NCI-H187 treated with DMSO at 0.1 percent for 48 hours (cell line): ENCODE measurements at places on chromosomes 7 and 10.
A peak's percentile ranks its signal among the peaks of the same experiment; 100 is the strongest.

DNA sequence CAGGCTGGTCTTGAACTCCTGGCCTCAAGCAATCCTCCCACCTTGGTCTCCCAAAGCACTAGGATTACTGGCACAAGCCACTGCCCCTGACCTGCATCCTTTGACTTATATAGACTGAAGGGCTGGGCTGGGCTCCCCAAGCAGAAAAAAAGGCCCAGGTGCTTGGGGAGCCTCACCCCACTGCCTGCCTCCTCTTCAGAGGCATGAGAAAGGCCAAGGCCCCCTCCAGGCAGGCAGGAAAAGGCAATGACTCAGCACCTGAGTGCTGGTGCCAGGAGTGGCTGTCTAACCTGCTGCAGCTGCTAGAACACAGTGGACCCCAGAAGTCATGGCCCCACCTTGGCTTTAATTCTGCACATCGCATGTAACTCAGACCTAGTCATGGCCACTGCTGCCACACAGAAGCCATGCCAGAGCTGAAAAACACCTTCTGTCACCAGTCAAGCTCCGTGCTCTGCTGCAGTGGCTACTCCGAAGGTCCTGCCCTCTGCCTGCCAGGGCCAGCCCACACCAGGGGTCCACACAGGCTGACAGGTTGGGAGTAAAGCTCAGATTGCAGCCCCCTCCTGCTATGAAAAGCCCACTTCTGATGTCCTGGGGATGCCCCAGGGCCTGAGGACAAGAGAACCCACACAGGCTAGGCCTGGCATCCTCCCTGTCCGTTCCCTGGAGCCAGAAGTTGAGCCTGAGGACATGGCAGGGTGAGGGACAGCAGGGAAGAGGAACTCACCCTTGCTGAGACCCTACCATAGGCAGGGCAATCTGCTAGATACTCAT is 48.5 kb downstream of the GRID1 start:
- no peak for DNase-seq

GRCh38 chr10:88028654-88029053 is 165.2 kb downstream of the PTEN start:
- DNase-seq, result no peak

DNA sequence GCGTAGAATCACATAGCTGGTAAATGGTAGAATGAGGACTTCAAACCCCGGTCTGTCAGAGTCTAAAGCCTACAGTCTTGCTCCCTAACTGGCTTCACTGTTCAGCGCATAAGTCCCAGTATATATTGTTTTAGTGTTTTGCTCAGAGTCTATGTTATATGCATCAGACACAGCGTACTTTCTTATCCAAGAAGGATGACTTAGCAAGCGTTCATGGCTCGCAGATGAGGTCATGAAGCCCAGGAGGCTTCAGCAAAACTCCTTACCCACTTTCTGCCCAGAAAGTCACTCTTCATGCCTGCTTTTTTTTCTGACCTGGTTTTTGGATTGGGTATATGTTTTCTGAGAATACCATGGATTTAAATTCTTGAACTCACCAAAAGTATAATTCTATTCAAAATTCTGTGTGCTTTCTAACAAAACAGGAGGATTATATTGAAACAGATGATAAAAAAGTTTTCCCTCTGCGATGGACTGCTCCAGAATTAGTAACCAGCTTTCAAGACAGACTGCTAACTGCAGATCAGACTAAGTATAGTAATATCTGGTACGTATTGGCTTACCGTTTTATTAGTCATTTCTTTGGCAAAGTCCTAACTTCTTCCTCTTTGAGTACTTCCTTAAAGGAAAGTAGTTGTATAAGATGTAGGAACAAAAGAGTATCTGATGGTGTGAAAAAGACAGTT is 24.6 kb upstream of the BHLHA15 start:
- DNase-seq, result no peak

- no peak for DNase-seq
These were observed 60.8 kb upstream of the FAM3C start for GRCh38 chr7:121456785-121457359.

DNA sequence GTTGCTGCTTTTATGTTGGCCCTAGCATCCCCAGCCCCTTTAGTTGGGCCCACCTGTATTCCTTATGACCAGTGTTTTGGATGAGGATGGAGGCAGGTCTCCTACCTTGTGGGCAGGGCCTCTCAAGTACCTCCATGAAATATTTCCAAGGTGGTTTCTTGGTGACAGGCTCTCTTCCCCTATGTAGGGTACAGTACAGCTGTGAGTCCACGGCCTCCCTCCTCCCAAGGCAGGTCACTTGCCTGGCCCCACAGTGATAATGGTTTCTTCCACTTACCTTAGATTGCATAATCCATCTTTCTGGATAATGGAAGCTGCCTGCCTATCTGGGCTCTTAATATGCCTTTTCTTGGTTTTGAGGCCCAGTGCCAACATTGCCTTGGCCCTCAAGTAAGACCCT is 110.4 kb downstream of the NT5C2 start:
- no peak for DNase-seq

DNA sequence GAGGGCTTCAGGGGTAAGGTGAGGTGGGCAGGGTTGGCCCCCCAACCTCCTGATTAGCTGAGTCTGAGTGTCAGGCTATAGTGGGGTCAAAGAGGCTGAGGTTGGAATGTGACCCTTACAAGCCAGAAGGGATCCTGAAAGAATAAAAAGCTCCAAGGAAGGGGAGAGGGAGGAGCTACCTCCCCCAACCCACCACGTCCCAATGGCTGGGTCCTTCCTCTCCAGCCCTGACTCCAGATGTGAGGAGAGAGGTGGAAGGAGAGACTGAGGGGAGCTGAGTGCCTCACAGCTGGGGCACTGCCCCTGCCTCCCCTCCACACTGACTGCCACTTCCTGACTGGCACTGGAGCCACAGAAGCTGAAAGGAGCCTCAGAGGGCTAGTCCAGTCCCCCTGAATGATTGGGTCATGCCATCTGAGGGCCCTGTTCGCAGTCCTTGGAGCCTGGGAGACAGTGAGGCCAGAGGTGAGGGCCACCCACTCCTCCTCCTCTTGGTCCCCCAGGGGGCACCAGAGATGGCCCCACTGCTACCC is 20.6 kb downstream of the IMPDH1 start:
- no peak for DNase-seq

- DNase-seq, result no peak
These were observed 180.1 kb downstream of the RAPGEF5 start for GRCh38 chr7:22176791-22177412.

- DNase-seq, result no peak
These were observed 1.0 kb downstream of the MMD2 start for GRCh38 chr7:4957847-4958476.

DNA sequence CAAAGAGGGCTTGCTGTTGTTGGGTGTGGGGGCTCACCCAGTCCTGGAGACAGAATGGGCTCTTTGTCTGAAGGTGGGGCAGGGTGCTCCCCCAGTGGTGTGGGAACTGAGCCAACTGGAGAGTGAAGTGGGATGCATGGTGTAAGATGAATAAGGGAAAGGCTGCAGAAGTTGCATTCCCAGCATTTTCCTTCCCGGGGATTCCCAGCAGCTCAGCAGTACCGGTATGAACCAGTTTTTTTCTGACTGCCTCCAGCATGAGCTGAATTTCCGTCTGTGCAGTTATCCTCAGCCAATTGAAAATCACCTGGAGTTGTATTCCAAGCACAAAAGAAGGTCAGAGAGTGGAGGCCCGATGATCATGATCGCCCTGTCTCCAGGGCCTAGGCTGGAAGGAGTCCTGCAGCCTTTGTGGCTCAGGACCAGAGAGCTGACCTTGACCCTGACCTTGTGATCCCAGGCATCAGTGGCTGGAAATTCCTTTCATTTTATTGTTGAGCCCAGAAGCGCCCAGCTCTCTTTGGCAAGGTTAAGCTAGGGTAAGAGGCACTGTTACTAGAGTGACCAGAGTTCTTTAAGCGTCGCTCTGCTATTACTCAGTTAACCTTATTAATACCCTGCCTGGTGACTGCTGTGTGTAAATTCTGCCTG is 33.4 kb downstream of the OGDH start:
- peak; percentile 6 for DNase-seq

GRCh38 chr10:94963901-94964300 is 25.4 kb downstream of the CYP2C9 start:
- DNase-seq, result no peak

- no peak for DNase-seq
These were observed 64.8 kb upstream of the CAPZA2 start for GRCh38 chr7:116797612-116798011.

- DNase-seq, result no peak
These were observed 74.3 kb downstream of the COL26A1 start for GRCh38 chr7:101436857-101437576.

DNA sequence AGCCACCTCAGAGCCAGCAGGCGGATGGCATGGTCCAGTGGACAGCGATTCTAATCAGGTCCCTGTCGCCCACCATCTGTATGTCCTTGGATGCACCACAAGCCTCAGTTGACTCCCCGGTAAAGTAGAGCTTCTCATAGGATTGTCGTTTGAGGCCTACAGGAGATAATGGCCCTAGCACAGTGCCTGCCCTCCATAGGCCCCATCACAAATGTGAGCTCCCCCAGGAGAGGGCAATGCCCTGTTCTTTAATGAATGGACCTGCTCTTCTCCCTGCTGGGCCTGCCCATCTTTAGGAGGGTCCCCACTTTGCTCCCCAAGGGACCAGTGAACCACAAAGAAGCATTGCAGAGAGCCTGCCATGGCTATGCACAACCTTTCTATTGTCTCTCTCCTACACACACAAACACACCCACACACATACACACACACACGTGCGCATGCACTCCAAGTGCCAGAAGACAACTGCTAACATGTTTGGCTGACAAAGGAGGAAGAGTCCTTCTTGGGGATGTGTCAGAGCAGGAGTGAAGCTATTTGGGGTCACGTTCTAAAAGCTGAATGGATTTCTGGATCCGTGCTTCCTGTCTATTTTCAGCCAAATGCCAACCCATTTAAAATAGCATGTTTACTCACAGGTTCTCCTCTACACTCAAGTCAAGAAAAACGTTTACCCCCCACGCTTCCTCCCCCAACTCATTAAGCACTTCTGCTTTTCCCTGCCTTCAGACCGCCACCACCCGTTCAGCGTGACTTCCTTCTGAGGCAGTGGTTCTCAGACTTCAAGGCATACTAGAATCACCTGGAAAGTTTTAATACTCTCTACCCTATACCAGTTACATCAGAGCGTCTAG is 196.1 kb downstream of the GRID1 start:
- no peak for DNase-seq

- peak; percentile 88 for DNase-seq
These were observed 87.4 kb downstream of the LRRC4 start for GRCh38 chr7:127943541-127944521.

DNA sequence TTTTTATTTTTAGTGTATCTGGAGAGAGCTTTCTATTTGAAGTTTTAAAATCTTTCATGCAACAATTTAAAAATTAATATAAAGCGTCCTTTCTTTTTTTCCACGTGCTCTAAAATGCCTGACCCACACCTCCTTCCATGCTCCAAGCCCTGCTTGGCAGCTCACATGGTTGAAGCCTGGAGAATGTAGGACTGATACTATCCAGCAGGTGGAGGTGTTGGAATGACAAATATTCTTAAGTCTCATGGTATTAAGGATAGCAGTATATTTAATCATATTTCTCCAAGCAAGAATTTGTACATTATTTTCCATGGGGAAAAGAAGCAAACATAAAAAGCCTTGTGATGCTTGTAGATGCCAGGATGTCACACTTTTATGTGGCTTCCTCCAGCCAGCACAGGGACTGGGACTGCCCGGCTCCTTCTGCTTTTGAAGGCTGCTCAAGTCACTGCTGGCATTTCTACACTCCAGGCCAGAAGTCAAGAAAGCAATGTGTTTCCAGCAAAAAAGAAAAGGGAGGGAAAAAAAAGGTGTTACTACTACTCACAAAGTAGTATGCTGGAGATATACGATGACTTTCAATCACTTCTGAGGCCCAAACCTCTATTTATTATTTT is 49.7 kb downstream of the BZW2 start:
- DNase-seq, result no peak

GRCh38 chr10:117537436-117537903 is 5.1 kb upstream of the EMX2 start:
- DNase-seq, result no peak

GRCh38 chr10:124546055-124546369 is 84.4 kb downstream of the LHPP start:
- no peak for DNase-seq

DNA sequence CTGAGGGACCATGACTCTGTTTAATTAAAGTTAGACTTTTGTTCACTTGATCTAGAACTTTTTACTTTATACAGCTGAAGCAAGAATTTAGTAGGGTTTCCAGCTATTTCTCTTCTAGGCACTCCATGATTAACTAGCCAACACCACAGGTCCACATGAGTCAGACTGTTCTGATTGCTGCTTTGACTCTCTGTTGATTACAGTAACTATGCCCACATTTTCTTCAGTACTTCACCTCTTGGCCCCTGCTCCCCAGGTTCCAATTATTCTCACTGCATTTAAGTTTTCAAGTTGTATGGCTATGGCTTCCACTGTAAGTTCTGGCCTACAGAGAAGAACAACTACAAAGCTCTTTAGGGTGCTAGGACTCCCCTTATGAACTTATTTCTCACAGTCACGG is 737.2 kb upstream of the IGFBP3 start:
- DNase-seq, result no peak

DNA sequence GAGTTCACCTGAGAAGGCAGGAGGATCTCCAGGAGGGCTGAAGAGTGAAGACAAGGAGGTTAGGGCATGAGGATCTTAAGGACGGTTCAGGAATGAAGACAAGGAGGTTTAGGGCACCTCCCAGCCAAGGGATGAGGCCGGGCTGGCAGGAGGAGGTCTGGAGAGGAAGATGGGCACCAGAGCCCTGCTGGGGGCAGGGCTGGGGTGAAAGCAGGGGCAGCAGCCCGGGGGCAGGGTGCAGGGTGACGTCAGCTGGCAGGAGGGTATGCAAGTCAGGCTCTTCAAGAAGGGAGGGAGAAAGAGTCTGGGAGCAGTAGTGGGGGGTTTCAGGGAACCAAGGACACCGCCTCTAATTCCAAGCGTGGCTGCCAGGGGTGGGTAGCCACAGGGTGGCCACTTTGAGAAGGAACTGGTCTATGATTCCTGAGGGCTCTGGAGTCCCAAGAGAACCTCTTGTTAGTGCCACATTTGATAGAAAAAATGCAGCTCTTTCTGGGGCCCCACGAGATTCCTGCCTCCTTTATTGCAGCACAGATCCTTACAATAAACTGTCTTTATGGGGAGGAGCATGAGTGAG is 101.6 kb downstream of the C10orf90 start:
- DNase-seq, result no peak

DNA sequence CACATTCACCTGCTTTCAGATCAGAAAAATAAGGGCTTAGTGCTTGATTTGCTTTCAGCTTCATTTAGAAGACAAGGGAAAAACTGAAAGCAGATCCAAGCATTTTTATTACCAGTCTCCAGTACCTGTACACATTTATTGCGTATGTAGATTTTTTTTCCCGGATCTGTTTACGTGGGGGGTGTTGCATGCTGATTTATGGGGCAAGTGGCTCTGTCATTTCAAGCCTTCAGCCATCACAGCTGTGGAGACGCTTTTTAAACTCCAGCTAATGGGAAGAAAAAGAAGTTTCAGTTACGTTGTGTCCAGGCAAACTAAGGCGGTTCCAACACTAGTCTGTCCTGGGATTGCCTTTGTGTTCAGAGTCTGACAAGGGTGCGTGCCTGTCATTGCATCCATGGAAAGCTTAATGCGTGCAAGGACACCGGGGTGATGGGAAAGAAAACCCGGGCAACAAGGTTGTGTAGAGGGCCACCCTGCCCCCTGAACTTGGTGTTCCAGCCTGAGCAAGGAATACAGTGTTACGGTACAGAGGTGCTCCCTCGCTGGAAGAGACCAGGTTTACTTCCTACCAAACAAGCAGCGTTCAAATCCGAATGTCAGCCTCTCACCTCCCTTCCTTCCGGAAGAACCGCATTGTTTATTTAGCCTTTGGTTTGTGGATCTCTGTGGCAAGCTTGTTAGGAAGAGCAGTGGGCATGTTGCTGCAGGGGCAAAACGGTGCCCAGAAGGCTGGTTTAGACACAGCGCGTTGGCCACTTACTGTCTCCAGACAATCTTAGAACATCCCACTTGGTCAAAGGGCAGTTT is 128.2 kb downstream of the FGFR2 start:
- DNase-seq, result no peak
